ENCODE measurements at places on chromosomes 7 and 10. TPM values are rescaled to one million over a fixed set of nuclear protein-coding genes. Genes with fewer than 3 reads are reported as not detected.

Gene FBXO24
- polyA plus RNA-seq: 1.2 TPM

GRCh38 chr7:117036836-117037235 lies 83.5 kb downstream of the ST7 start:
- no peaks in the 10 kb centered on the region for H3K4me1 ChIP-seq
- DNase-seq: no peak
- H3K4me3 ChIP-seq: no peak overlapping the region
- H3K36me3 ChIP-seq: no peaks in the 10 kb centered on the region
- H3K27ac ChIP-seq: no peak overlapping the region
- no peaks in the 10 kb centered on the region for H3K27me3 ChIP-seq

- no peaks in the 10 kb centered on the region for H3K27me3 ChIP-seq
- no peak overlapping the region for H3K27ac ChIP-seq
- DNase-seq: no peak
- no peak overlapping the region for H3K4me3 ChIP-seq
- no peaks in the 10 kb centered on the region for H3K36me3 ChIP-seq
These were observed 129.0 kb downstream of the ARHGAP22 start for GRCh38 chr10:48475943-48476278.

DNA sequence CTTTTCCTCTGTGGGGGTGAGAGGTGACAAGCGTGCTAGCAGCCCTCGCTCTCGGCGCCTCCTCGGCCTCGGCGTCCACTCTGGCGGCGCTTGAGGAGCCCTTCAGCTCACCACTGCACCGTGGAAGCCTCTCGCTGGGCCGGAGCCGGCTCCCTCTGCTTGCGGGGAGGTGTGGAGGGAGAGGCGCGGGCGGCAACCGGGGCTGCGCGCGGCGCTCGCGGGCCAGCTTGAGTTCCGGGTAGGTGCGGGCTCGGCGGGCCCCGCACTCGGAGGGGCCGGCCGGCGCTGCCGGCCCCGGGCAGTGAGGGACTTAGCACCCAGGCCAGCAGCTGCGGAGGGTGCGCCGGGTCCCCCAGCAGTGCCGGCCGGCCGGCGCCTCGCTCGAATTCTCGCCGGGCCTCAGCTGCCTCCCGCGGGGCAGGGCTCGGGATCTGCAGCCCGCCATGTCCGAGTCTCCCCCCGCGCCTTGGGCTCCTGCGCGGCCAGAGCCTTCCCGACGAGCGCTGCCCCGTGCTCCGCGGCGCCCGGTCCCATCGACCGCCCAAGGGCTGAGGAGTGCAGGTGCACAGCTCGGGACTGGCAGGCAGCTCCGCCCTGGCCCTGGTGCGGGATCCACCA lies 352.8 kb upstream of the PODXL start:
- H3K4me1 ChIP-seq: no peaks in the 10 kb centered on the region
- no peaks in the 10 kb centered on the region for H3K36me3 ChIP-seq
- peaks cover 14% of the 10 kb centered on the region for H3K27me3 ChIP-seq
- H3K4me3 ChIP-seq: no peak overlapping the region

- no peaks in the 10 kb centered on the region for H3K36me3 ChIP-seq
- H3K4me3 ChIP-seq: no peak overlapping the region
- H3K27ac ChIP-seq: no peak overlapping the region
- no peak for DNase-seq
- no peaks in the 10 kb centered on the region for H3K27me3 ChIP-seq
- H3K4me1 ChIP-seq: no peaks in the 10 kb centered on the region
These were observed 43.8 kb downstream of the ETV1 start for GRCh38 chr7:13945670-13946069.
